ENCODE measurements at places on chromosomes 13 and 19.

DNA sequence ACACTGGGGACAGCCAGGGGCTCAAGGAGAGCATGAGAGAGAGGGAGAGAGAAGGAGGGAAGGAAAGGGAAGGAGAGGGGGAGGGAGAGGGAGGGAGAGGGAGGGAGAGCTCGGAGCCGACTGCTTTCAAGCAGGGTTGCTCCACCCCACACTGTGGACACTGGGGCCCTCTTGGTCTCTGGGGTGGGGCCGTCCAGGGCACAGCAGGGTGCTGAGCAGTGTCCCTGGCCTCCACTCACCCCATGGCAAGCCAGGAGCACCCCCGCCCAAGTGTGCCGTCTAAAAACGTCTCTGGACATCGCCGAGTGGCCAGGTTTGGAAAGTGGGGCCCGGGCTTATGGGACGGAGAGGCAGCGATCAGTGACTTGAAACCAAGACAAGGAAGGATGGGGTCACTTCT, 20.9 kb downstream of the DPP9 start:
- no peak for DNase-seq

GRCh38 chr19:51096473-51097165, 11.6 kb downstream of the CTU1 start:
- no peak for DNase-seq

DNA sequence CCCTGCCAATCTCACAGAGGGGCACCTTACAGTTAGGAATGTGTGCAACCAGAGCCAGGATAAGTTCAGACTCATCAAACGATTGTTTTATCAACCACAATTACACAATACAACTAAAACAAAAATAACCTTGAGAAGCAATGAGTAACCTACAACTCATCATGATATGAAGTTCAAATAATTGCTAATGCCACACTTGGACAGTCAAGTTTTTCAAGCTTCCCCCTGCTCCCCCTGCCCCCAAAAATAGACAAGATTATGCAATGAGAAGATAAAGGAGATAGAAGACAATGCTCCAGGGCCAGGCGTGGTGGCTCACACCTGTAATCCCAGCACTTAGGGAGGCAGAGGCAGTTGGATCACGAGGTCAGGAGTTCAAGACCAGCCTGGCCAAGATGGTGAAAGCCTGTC, 13.6 kb upstream of the KPNA3 start:
- no peak for DNase-seq

DNA sequence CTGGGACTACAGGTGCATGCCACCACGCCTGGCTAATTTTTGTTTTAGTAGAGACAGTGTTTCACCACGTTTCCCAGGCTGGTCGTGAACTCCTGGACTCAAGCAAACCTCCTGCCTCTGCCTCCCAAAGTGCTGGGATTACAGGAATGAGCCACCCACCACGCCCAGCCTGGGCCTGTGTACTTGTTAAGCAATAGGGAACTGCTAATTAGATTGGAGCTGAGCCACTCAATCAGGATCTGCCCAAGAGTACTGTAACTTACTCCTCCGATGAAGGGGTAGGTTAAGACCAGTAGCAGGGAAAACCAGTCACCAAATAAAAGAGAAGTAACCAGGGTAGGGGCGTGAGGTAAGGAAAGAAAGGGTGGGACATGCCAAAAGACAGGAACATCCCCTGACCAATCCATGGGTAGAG, 2.3 kb downstream of the DDX39A start:
- no peak for DNase-seq

GRCh38 chr13:50226515-50227155, 211.4 kb downstream of the KCNRG start:
- no peak for DNase-seq

DNA sequence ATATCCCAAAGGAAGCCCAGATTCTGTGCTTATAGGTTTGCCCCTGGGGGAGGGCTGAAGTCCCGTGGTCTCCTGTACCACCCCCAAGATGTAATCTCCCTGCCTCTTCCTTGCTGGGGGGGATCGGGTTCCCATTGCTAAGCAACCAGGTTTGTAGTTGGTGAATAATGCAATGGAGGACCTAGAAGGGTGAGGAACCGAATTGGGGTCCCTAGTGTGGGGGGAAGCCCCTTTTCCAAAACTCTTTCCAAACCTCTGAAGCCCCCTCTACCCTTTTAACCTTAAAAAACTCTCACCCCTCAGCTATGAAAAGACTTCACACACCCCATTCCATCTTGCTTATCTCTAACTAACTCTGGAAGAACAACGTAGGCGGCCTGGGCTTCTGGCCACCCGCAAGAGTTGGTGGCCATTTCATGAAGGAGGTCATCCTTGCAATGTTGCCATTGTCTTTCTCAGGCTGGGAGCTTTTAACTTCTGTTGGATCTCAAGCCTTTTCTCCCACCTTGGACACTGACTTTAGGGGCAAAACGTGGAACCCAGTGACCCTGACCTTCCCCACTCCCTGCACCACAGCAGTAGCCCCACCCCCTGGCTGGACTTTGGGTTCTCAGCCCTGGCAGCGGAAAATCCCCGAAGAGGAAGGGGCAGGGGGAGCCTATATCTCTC, 661 bp downstream of the PALM3 start:
- no peak for DNase-seq

DNA sequence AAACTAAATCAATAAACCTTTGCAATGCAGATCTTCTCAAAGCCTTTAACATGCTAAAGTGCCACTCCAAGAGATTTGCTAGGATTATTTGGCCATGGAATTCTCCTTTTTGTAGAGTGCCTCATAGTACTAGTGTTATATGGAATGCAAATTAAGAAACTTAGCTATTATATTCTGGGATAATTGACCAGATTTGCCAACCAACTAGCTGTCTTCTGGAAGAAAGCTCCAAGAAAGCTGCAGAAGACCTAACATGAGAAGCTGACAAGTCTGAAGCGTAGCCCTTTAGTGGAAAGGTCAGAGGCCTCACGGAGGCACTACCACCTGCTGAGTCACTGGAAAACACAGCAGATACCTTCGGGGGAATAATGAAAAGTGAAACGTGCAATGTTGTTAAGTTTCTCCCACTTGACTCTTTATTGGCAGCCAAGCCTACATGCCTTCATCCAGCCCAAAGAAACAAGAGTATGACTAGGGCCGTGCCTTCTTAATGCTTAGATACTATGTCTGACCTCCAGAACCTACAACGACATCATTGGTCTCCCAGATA, 29.8 kb upstream of the KATNAL1 start:
- no peak for DNase-seq

DNA sequence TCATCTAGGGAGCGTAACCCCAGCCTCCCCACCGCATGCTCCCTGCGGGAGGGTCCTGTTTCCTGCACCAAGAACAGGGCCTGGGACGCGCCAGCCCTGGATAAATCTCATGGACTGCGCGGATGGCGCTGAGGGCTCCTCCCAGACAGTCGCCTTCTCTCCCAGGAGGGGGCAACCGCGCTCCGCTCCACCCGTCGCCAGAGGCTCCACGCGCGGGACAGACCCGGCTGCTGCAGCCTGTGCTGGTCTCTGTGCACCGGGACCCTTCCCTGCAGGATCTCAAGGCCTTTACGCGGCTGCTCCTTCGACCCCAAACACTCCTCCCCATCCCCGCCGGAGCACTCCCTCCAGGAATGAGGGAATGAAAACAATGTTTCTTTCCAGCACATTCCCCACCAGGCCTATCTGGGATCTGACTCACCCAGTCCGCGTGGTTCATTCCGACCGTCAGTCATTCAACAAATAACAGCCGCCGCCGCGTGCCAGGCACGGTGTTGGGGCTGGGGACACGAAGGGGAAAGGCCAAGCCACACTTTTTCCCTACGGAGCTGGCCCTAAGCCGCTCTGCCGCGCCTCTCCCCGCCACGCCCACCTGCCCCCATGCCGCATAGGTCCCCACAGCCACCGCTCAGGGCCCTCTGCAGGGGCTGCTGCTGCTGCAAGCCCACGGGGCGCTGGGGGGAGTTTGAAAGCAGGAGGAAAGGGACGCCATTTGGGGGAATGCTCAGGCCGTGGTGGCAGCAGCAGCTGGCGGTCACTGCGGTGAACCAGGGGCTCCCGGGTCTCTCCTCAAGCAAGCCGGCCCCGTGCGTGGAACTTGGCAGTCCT, 6.0 kb downstream of the PNMA8B start:
- peak; percentile 16 for DNase-seq

GRCh38 chr13:20291037-20291436, 58.9 kb upstream of the GJB6 start:
- no peak for DNase-seq

GRCh38 chr13:30394751-30395191, 27.5 kb upstream of the UBE2L5 start:
- no peak for DNase-seq

GRCh38 chr19:7500811-7501450, 12.1 kb upstream of the PEX11G start:
- DNase-seq: peak; percentile 86

GRCh38 chr19:5891572-5891937, 12.0 kb downstream of the NDUFA11 start:
- DNase-seq: no peak

DNA sequence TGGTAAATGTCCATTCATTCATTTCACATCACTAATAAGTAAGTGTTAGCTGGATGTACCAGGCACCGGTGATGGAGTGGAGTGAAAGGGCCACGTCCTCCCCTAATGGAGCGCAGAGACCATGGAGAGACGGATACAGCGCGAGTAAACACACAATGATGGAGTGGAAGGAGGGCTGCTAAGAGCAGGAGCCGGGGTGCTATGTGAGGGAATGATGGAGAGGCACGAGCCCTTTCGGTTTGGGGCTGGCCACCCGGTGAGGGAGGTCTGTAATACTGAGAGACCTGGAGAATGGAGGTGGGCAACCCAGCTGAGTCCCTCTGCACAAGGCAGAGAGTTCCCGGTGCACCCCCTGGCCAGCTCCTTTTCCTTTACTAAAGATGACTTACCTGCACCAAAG, 53.7 kb downstream of the PEPD start:
- DNase-seq: no peak

DNA sequence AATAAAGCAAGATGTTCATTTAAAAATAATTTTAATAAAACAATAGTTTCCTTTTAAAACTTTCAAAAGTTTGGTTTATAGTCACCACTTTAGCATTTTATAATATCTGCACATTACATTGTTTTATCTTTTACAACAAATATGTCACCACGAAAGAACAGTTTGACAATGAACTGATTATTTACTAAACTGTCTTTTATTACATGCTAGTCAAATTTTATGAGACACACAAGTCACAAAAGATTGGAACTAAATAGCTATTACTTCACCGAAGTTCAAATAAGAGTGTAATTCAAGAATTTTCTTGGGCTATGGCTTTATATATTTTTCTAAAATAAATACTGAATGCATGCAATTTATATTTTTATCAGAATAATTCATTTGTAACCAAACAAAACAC, 57.5 kb upstream of the EEF1AKMT1 start:
- DNase-seq: no peak

- no peak for DNase-seq
Measured at GRCh38 chr13:41492432-41493260, 35.3 kb downstream of the RGCC start.

GRCh38 chr19:6218491-6219146, 61.2 kb downstream of the MLLT1 start:
- peak; percentile 80 for DNase-seq

GRCh38 chr19:42428676-42429075, 1.5 kb upstream of the LIPE start:
- DNase-seq: no peak

DNA sequence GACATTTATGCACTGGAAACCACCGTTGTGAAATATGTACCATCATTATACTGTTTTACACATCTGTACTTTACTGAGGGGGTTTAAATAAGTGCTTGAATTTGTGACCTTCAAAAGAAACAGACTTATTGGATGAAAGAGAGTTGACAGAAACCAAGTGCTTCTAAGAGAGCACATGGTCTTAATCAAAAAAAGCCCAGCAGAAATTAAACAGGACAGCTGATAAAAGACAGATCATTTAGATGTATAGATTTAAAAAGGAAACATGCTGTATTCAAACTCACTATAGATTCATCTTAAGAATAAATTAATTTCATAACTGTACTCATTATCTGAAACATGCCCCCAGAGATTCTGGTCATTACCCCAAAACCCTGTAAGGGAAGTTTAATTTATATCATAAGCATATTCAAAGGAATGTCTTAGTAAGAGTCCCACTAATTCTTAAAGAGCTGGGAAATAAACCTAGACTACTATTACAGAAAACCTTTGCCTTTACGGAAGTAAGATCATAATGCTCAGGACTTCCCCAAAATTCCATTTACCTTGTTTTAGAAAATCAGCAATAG, 421.8 kb downstream of the DCT start:
- no peak for DNase-seq
